ENCODE measurements at places on chromosomes 13 and 19.
A peak's percentile ranks its signal among the peaks of the same experiment; 100 is the strongest.

DNA sequence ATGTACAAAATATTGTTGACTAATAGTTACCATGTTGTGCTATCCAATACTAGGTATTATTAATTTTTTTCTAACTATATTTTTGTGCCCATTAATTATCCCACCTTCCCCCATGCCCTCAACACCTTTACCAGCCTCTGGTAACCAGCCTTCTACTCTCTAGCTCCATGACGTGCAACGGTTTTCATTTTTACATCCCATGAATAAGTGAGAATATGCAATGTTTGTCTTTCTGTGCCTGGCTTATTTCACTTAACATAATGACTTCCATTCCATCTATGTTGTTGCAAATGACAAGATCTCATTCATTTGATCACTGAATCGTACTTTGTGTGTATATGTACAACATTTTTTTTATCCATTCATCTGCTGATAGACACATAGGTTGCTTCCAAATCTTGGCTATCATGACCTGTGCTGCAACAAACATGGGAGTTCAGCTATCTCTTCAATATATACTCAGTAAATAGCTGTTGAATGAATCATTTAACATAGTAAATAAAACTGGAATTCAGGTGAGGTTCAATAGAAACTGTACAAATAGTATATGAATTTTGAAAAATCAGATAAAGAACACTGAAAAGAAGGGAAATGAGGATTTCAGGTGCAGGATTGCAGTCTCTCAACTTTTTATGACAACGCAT is 509.0 kb upstream of the MIR17HG start:
- no peak for DNase-seq

DNA sequence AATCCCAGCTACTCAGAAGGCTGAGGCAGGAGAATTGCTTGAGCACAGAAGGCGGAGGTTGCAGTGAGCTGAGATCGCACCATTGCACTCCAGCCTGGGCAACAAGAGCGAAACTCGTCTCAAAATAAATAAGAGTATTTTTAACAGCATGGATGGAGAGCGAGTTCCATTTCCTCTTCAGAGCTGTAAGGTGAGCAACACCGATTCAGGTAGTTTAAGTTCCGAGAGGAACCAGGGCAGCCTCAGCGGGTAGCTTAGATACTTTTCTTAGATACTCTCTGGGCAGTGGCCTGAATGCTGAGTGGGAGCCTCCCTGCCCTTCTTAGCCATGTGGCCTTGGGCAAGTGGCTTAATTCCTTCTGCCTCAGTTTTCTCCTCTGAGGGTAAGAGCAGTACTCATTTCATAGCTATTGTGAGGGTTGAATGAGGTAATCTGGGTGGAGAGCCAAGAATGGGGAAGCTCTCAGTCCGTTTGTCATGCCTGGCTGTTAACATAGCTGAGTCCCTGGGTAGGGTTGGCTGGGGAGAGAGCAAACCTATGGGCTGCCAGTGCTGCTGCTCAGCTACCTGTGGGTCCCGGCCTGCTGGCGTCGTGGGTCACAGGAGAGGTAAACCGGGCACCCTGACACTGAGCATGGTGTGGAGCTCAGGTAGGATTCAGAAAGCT is 4.1 kb downstream of the ATP11A start:
- DNase-seq: no peak

DNA sequence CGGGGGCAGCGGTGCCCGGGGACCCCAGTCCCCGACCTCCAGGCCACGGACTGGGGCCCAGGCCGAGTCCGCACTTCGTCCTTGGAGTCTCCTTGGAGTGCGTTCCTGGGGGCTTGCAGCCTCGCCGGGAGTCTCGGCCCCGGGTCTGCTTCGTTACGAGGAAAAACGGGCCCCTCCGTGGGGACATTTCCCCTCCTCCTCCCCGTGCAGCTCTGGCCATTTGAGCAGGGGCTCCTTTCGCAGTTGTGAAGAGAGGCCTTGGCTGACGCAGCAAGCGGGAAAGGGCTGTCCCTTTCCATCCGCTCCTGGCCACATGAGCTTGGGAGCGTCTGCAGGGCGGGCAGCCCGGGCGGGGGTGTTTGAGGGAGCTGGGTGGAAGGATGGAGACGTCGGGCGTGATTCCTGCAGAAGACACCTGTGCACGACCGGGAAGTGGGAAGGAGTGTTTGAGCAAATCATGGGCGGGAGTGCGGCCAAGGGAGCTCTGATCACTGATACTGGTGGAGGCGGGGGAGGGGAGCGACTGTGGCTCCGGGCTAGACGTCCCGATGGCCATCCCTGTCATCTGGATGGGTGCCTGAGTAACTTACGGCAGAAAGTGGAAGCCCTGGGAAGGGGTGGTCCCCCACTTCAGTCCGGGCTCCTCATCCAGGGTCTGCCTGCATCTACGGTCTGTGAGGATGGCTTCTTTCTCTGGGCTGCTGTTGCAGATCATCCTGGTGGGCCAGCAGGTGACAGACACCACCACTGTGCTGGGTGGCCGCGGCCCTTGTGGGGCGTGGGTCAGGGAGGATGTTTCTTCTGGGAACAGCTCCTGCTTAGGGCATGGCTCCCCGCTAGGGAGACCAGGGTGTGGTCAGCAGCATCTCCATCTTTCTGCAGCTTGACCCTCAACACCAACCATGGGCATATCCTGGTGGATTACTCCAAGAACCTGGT is 736 bp downstream of the GPI start:
- no peak for DNase-seq

DNA sequence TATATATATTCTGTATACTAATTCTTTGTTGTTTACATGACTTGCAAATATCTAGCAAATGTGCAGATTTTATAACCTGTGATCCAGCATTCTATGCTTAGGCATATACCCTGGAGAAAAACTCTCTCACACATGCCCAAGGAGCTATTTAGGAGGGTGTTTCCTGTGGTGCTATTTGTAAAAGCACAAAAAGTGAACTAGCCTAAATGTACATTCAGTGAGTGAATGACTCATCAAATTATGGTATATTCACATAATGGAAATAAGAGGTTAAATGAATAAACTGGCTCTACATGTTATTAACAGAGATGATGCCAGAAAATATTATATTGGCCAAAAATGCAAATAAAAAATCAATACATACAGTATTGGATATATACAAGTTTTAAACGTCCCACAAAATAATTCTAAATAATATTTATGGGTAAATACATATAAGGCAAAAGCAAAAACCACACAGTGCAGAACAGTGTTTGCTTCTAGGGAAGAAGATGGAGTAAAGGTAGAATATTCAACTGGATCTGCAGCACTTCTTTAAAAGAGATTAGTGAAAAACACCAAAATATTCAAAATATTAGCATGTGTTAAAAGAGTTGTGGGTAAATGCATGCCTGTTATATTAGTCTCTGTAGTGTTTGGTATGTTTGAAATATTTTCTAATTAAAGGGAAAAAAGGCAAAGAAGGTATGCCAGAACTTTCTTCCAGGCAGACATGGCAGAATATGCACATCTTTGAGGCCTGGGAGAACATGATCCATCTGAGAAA is 344.7 kb downstream of the KLF5 start:
- no peak for DNase-seq

GRCh38 chr13:76812206-76812897 is 73.9 kb downstream of the KCTD12 start:
- DNase-seq: no peak

- no peak for DNase-seq
Observed at GRCh38 chr13:110531671-110532083, 29.8 kb downstream of the RAB20 start.

- DNase-seq: no peak
Observed at GRCh38 chr13:27358420-27358819, 66.0 kb upstream of the GTF3A start.

DNA sequence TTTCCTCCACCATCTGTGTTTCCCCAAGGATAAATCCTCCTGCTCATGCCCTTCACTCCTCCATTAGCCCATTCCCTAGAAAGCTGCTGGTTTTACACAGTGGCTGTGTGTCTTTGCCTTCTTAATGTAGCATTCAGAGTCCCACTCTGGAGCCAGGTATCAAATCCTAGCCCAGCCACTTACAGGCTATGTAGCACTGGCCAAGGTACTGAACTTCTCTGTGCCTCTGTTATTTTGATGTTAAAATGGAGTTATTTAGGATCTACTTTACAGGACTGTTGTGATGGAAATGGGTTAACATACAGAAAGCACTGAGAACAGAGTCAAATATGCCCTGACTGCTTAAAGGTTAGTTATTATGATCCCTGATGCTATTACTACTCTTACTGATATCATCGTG is 1.5 kb upstream of the ZSCAN4 start:
- no peak for DNase-seq

DNA sequence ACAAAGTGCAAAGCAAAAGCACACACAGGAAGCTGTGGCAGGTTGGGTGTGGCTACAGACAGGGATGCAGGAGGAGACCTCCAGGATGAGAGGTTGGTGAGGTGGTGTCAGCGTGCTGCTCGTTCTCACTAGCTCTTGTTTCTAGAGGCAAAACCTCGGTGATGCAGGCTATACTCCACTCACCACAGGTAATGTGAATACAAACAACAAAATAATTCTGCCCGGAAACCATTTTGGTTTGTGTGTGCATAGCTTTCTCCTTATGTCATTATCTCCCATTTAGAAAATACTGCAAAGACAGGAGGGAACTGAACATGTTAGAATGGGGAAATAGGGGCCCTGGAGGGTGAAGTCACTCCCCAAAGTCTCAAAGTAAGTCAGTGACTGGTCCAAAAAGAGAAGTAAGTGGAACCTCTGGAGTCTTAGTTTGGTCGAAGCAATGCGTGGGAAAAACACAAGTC is 9.4 kb downstream of the LCP1 start:
- DNase-seq: peak; percentile 77

DNA sequence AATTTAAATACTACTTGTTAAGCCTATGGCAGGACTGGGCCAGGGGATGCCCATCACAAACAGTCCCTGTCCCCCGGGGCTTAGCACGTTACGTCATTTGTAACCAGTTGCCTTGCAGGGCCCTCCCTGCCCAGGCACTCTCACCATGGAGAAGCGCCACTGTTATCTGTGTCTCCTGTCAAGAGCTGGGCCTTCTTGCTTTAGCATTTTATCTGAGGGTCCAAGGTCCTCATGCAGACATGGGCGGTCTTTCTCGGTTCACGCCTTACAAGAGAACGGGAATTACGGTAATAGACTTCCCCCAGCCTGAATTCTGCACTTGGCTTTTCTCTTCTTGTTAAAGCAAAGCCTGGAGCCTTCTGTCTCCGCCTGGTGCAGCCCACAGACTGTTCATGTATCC is 46.1 kb downstream of the TMED1 start:
- DNase-seq: no peak

GRCh38 chr19:4703671-4704316 is 19.8 kb downstream of the DPP9 start:
- no peak for DNase-seq

DNA sequence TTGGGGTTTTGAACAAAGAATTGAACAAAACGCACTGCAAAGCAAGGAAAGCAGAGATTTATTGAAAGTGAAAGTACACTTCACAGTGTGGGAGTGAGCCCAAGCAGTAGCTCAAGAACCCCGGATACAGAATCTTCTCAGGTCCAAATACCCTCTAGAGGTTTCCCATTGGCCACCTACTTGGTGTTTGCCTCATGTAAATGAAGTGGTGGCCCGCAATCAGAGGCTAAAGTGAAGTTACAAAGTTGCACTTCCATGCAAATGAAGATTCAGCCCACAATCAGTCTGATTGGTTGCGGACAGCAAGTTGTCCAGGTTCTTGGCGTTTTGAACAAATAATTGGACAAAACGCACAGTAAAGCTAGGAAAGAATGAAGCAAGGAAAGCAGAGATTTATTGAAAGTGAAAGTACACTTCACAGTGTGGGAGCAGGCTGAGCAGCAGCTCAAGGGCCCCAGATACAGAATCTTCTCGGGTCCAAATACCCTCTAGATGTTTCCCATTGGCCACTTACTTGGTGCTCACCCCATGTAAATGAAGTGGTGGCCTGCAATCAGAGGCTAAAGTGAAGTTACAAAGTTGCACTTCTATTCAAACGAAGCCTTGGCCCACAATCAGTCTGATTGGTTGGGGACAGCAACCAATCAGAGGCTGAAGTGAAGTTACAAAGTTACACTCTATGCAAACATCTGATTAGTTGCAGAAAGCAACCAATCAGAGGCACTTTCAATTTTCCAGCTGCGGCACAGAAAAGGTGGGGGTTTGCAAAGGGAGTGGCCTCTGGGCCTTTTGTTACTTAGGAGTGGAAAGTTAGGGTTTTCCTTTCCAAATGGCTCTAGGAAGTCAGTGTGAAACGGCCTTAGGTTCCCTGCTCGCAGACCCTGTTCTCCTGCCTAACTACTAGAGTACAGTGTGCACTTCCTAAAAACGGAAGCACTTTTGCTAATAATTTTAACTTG is 4.8 kb upstream of the TM9SF2 start:
- DNase-seq: peak; percentile 80

DNA sequence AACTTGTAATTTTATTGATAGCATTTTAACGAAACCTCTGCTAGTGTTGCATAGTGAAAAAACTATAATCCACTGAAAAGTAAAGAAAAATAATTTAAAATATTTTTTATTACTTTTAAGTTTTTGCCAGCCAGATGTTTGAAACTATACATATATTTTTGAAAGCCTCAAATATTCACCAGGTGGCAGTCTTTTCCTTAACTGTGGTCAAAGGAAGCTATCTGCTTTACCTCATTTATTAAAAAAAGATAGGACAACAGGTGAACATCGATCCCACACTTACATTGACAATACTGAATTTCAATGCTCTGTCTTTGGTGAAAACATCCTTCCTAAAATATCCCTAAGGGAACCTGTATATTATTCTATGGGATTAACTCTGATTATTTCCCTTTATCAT is 100.5 kb downstream of the TRPC4 start:
- no peak for DNase-seq

- no peak for DNase-seq
Observed at GRCh38 chr19:40674291-40674690, 16.2 kb downstream of the NUMBL start.

DNA sequence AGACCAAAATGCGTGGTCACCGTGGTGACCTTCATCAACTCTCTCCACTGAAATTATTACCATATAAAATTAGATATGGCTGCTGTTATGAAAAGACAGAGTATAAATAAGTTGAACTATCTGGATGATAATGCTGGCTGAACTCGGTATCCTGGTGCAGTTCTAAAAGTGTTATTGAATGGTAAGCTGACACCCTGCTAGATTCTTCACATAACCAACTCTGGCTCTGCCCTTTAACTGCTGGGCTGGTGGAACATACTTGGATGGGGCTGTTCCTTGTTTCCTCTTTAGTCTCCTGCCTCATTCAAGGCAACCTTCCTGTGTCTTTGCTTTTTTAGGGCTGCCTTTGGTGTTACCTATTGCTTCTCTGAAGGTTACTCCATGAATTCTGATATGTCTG is 106.9 kb downstream of the FGF9 start:
- no peak for DNase-seq

- no peak for DNase-seq
Observed at GRCh38 chr13:30647420-30647819, 29.7 kb downstream of the USPL1 start.

- no peak for DNase-seq
Observed at GRCh38 chr13:112810608-112811007, 120.8 kb downstream of the ATP11A start.
